Hematopoietic multipotent progenitor cell treated with erythropoietin and hydrocortisone succinate and interleukin-3 and kit ligand, for 8 days (in vitro differentiated cells): ENCODE measurements at places on chromosomes 2 and 18.

DNA sequence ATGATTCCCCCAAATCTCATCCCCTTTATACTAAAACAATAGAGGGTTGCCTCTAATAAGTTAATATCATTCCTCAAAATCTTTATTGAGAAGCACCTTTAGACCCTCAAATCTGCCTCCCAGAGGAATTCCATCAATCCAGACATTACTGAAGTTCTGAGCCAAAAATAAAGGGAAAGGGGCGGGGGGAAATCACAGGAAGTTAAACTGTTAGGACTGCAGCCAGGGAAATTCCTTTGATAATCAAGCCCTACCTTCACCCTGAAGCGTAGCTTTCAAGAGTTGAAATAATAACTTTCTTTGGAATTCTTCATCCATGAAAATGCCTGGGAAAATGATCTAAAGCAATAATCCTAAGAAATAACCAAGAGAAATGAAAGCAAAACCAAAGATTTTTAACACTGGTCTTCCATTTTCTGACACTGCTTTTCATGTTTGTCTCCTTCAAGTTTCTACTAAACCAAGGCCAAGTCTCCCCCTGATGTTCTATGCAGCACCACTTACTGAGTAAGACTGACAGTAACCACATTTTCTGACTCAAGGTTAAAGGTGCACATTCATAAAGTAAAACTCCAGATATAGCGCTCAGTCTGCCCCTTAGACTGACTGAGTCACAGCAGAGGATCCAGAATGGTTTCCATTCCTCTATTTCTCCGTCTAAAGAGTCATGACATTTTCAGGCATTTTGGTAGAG, 78.2 kb downstream of the TCF4 start:
- DNase-seq, result no peak

- DNase-seq, result peak; percentile 39
Measured at GRCh38 chr2:113979191-113980128, 89.6 kb downstream of the ACTR3 start.

- no peak for DNase-seq
Measured at GRCh38 chr2:218733171-218734021, 22.8 kb downstream of the TTLL4 start.

- DNase-seq, result no peak
Measured at GRCh38 chr2:204913854-204914464, 368.7 kb downstream of the PARD3B start.

DNA sequence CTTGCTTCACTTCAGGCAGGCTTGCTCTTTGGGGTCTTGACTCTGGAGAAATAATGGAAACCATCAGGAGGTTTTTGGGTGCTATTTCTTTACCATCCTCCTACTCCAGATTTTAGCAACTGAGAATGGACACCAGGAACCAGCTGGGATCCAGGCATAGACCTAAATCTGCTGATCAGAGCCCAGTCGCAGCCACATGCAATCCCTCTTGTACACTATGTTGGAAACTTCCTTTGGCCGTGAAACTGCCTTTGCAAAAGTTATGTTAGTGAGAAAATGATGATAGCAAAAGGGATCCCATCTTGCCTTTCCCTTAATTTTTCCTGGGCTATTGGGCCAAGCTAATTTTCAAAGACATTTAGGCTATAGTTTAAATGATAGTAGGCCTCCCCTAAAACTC, 158.8 kb upstream of the ARL4C start:
- no peak for DNase-seq

DNA sequence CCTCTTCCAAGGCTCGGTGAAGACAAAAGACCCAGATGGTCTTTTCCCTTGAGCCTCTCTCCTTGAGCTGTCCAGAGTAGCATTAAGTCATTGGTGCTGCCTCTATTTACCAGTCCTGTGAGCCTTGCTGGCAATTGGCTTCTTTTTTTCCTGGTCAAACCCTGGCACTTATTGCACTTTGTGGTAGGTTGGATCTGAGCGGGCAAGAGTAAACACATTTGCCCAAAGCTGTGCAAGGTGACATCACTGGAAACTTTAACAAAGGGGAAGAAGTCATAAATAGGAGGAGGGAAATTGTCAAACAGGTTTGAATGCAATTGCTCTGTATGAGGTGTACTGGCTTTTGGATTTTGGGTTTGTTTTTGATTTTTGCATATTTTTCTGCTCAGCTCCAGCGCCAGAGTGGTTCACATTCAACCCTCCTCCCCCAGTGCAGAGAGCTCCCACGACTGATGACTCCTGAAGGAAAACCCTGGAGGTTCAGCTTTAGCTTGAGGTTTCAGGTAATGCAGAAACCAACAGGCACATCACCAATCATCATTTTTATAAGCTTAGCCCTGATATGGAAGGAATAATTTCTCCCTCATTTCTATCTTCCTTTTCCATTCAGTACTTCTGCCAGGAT, 8.3 kb downstream of the KCNE4 start:
- DNase-seq, result no peak

DNA sequence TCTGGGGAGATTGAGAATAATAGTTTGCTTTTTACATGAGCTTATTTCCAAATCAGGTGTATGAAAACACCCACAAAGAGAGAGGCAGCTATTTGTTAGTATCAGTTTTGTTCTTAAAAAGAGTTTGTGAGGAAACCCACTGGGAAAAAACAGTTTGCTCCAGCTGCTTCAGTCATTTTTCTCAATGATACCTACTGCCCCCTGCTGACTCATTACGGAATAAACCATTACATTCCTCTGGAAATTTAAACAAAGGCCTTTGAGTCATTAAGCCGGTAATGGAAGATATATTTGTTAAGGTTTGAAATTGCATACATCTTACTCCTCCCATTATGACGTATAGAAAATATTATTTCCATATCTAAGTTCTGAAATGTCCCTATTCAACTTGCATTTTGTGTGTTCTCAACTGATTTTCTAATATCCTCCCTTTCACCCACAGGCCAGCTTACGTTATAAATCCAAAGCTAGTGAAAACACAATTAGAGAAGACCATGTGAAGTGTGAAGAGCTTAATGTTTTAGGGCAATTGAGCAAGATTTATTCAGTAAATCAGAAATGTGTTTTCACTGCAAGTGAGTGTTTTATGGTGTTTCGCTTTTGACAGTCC, 761.6 kb downstream of the DSC3 start:
- peak; percentile 47 for DNase-seq

DNA sequence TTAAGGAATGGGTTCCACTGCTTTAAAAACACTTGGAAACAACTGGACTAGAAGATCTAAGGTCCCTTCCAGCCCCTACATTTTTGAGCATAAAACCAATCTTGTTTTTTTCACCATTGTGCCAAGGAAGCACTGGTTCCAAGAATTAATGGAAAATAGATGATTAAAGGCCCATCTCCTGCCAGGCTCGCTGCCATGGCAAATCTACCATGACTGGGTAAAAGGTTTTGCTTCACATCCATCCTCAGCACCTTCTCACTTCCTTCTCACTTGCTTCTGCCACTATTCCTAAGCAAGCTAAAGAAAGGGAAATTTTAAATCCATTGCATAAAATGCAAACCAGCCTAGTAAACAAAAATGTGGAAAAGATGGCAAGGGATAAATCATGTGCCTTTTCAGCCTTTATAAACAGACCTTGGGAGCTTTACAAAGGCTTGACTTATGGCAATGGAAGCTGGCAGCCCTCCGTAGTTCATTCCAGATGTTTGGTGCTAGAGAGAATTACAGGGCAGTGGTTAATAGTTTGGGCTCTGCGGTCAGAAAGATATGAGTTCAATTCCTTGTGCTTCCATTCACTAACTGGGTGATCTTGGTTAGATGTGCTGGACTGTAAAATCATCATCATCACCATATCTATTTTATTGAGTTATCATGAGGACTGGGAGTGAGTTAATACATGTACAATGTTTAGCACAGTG, 27.0 kb upstream of the ST3GAL5 start:
- DNase-seq, result no peak

DNA sequence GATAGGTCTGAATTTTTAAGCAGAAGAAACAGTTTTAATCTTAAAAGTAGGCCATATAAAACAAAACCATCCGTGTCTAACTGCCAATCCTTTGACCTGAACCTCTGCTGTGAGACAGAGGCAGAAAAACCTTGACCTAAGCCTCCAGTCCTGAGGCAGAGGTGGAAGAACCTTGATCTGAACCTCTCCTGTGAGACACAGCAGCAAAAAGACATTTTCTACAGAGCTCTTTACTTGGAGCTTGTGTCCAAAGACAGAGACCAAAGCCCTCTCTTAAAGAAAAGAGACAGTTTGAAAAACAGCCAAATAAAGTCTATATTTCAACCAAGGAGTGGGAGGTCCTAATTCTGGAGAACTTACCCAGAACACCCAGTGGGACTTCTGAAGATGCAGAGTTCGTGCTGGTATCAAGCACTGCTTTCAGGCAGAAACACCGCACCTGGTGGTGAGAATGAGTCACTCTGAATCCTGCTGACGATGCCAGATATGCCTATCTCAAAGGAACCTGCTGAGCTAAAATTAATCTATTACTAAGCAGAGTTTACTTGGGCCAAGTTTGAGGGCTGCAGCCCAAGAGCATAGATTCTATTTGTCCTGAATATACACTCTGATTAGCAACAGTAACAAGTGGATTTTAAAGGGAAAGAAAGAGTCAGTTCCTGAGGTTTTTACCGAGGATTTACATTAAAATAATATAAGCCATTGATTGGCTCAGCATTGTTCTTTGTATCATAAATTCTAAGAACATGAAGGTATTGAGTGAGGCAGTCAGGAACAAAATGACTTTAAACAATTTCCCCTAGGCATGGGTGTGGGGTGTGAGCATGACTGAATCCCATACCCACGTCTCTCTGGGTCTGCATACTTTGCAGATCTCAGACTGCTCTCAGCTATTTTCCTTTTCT, 806.4 kb downstream of the TRIB2 start:
- DNase-seq, result no peak

- DNase-seq, result peak; percentile 9
Measured at GRCh38 chr2:147331790-147332419, 512.9 kb upstream of the ACVR2A start.

DNA sequence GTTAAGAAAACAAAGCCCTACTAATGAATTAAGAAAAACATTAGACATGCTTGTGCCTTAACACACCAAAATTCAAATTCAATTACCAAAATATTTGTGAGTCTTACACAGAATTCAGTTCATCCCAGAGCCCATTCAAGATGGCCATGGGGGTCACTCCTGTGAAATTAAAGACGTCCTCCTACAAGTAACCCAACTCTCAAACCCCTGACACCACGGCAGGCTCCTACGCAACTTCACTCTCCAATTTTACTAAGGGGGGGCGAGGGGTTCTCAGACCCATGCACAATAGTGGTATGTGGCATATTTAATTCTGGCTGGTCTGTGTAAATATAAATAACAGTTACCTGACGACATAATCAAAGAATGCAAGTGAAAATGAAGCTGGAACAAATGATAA, 5.0 kb downstream of the ZNF516 start:
- DNase-seq, result no peak

DNA sequence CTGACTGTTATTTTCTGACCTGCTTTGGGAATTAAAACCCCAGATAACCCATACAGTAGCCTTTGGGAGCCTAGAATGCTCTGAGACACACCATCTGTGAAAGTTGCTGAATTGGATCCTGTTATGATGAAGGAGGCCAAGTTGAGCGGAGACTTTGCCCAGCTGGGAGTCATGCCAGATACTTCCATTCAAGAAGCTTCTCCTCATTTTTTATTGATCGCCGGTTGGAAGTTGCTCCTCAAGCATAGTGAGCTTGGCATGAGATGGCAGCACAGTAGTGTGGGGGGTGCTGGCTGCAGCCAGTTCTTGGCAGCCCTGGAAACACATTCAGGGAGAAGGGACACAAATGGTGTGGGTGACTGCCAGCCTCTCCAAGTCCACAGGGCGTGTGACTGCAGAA, 270.7 kb upstream of the NRP2 start:
- DNase-seq, result no peak
